ENCODE measurements at places on chromosomes 12 and 14. TPM values are rescaled to one million over a fixed set of nuclear protein-coding genes. Genes with fewer than 3 reads are reported as not detected.

DNA sequence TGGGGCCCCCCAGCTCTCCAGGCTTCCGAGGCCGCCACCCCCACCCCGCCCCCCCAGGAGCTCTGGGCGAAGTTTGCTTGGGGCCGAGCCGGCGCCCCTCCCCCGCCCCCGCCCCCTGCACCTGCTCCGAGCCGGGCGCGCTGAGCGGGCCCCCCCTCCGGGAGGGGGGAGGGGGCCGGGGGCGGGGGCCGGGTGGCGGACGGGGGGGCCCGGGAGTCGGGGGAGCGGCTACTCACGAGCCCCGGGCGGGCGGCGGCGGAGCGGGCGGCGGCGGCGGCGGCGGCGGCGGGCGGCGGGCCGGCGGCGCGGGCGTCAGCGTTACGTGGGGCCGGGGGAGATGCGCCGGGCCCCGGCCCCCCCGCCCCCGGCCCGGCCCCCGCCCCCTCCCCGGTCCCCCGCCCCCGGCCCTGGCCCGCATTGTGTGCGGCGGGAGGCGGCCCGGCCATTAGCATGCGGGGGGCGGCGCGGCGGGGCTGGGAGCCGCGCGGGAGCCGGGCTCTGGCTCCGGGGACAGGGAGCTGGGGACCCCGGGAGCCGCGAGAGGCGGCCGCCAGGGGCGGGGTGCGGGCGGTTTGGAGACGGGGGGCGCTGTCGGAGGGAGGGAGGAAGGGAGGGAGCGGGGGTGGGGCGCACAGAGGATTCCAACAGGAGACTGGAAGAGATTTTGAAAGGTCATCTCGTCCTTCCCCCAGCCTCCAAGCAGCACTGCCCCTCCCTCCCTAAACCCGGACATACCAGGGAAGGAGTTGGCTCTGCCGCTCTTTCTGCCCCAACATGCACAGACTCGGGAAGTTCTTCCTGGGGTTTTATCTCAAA is at the start of gene ZNF219:
ZNF219 (minus strand) TSS at position 580 of the 816 bp plus-strand sequence. CDS start 5,064 bp downstream, outside the sequence.
- no peak for DNase-seq

- no peak for DNase-seq
Measured at GRCh38 chr14:92794961-92795360, 856 bp downstream of the GOLGA5 start.

DNA sequence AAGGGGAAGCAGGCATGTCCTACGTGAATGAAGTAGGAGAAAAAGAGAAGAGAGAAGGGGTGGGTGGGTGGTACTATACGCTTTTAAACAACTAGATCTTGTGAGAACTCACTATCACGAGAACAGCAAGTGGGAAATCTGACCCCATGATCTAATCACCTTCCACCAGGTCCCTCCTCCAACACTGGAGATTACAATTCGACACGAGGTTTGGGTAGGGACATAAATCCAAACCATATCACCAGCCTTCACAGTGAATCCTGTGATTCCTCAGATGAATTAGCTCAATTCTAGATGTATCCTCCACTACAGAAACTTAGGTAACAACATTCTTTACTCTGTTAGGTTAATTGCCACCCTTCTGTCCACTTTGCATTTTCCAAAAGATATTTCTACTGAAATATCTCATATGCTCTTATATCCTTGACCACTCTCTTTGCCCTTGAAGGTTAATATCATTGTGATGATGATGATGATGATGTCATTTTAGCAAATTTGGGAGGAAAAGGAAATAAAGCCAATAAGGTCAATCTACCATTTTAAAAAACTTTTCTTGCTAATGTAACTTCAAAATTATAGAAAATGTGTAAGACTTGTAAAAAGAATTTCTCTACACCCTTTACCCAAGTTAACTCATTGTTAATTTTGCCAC is 23.2 kb upstream of the CCNT1 start:
- DNase-seq: no peak

GRCh38 chr14:95502381-95502950 is 14.0 kb downstream of the SYNE3 start:
- DNase-seq: no peak

- no peak for DNase-seq
Measured at GRCh38 chr12:22284871-22285270, 49.6 kb downstream of the ST8SIA1 start.

- no peak for DNase-seq
Measured at GRCh38 chr12:78671295-78671694, 193.3 kb upstream of the SYT1 start.

DAO gene
- not detected for total RNA-seq

KRT77 gene
- not detected for total RNA-seq

RNASE3 gene
- total RNA-seq: not detected

XRCC3 gene
- total RNA-seq: 17.4 TPM

RARG gene
- 7.4 TPM for total RNA-seq

Data from pulmonary artery endothelial cell (primary cell).